Stimulated activated CD4-positive, alpha-beta T cell treated with anti-CD3 and anti-CD28 coated beads, TNF-alpha, amount 100 ng/mL, for 4 hours (primary cell): ENCODE measurements at places on chromosomes 7 and 10.

DNA sequence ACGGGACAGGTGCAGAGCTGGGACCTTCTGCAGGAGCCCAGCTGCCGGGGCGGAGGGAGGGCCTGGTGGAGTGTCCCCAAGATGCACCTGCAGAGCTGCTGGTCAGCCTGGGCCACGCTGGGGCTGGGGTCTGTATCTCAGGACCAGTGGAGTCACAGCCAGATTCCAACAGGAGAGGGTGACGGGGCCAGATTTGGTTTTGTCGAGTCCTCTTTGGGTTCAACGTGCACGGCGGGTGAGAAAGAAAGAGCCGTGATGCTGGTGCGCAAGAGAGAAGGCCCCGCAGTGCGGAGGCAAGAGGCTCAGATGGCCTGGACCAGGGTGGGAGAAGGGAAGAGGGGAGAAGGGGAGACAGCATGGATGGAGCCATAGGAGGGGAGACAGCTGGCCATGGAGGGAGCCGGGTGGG, 462.9 kb downstream of the PTPRN2 start:
- DNase-seq: no peak

DNA sequence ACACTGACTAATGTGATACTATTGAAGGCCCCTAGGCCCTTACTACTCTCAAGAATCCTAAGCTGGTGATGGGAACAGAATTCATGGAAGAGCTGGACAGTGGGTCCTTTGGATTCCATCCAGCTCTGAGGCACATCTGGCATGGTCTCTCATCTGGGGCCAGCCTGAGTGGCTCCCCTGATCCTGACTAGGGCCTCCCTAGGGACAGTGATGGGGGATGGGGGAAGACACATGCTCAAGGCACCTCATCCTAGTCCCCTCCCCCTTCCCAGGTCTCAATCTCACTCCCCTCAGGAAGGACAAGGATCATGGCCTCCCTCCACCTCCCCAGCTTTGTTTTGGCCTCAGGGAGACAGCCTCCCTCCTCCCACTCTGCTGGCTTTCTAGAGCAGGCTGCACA, 1.8 kb downstream of the KCNIP2 start:
- no peak for DNase-seq

DNA sequence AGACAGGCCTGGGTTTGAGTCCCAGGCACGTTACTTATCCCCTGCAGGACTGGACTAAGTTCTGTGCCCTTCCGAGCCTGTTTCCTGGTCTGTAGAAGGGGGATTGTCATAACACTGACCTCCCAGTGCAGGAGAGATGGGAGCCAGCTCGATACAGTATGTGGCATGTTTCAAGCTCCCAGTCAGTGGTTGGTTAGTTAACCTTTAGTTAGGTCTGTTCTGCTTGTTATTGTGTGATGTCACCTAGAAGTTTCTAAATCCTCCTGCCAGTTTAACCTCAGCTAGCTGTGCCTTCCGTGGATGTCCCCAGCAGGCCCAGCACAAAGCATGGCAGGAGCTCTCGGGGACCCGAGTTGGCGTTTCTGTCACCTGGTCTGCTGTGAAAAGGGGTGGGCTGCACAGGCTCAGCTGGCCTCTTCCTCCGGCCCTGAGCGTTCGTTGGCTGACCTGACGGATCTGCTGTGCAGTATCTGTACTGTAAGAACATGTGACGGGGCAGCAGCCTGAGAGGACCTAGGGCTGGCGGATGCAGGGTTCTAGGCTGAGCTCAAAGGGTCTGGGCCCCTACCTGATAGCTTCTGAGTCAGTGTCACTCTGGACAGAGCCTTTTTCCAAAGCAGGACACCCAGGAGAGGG, 53.0 kb downstream of the SPOCK2 start:
- DNase-seq: no peak

DNA sequence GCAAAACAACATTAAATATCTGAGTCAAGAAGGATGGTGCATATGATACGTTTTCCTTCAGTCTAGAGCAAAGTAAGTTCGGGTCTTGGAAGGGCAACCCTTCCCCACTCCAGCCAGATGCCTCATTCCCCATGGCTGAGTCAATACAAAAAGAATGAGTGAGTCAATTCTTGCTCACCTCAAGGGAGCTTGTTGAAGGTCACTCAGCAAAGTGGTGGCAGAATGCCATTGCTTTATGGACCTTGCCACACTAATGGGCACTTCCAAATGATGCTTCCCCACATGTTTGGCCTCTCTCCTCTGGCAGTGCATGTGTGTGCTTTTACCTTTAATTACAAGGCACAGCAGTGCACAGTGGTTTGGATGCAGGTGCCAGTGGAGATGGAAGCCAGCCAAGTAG, 296.5 kb downstream of the SORCS3 start:
- no peak for DNase-seq

DNA sequence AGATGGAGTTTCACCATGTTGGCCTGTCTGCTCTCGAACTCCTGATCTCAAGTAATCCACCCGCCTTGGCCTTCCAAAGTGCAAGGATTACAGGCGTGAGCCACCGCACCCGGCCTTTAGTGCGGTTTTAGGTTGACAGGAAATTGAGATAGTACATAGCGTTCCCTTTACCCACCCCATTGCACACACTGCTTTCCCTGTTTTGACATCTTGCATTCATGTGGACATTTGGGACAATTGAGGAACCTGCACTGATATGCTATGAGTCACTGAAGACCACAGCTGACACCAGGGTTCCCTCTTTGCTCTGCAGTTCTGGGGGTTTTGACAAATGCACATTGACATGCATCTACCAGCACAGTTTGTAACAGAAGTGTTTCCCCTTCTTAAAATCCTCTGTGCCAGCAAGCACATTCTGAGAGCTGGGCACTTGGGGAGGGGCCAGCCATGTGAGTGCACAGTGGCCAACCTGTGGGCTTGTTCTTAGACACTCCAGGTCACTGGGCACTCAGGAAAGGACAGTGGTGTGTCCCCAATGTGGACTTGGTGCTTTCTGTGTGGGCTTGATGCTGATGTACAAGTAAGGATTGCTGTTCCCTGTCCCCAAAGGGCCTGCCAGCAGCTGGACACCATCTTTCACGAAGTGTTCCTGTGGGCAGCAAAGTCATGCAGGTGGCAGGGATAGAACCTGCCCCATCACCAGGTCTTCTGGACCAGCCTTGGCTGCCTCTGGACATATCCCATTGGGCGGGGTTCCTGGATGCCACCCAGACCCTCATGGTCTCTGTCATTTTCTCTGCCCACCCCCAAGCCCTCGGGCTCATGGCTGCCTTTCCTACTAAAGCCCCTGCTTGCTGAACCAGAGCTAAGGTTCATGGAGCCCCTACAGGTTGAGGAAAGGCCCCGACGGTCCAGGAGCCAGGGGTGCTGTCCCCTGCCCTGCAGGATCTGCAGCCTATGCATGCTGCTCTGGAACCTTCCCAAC, 579.8 kb downstream of the GLRX3 start:
- no peak for DNase-seq
